ENCODE measurements at places on chromosomes 6 and 20.

DNA sequence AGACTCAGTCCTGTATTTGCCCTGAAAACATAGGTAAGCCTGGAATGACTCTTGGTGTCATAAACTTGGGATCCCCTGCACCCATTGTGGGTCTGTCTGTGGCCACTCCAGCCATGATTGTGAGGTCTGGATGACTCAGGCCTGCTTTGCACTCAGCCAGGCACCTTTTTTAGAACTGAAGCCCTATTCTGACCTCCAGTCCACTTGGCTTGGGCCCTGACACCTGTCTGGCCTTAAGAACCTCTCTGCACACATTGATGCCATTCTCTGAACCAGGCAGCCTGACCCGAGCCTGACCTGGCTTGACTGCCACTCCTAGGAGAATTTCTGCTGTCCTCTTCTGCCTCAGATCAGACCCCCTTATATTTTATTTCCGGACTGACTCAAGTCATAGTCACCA lies 383.7 kb downstream of the MAFB start:
- no peak for DNase-seq

DNA sequence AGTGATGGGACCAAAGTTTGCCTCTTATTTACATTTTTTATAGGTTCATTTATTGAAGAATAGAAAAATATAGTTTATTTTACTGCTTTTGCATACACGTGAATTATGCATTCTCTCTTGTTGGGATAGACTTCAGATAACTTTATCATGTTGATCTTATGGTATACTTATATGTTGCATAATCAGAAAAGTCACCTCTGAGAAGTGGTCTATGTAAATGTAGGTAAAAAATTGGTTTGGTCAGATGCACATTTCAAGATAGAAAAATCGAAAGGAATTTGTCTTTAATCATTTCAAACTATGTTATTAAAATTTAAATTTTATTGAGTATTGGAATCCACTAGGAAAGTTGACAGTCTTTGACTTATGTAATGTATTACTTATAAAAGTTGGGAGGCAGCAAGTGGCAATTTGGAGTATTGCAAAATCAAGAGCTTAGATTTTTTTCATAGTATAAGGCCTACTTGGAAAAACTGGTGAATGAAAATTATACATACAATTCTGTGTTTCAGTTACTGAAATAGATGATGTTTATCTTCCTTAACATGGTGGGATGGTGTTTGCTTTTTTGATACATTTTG lies 2.4 kb downstream of the PHF3 start:
- no peak for DNase-seq

- no peak for DNase-seq
Observed at GRCh38 chr6:111871725-111872400, 1.4 kb downstream of the FYN start.

DNA sequence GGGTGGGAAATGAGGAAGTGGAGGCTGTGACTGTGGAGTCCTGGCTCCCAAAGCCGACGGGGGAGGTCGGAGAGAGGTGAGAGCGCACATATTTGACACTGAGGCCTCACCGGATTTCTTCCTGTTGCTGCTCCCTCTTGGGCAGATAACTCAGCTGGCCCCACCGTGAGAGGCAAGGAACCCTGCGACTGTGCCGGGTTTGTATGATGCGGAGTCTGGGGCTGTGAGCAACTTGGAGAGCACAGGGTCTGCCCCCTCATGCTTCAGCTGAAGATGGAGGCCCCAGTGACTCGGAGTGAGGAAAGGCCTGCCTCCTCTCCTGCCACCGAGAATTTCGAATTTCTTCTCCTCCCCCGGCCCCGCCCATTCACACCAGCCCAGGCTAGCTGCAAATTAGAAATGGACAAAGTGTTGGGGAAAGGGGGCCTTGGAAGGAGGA lies 160.6 kb downstream of the GRM4 start:
- no peak for DNase-seq

- DNase-seq: no peak
Observed at GRCh38 chr20:4665591-4665990, 56.1 kb upstream of the PRND start.

- DNase-seq: no peak
Observed at GRCh38 chr6:53107091-53107490, 41.5 kb downstream of the GCM1 start.

- no peak for DNase-seq
Observed at GRCh38 chr6:141988327-141988726, 144.4 kb upstream of the GJE1 start.
